ENCODE measurements at places on chromosomes 2 and 18.

GRCh38 chr18:47574966-47575365, 323.5 kb upstream of the SKOR2 start:
- no peak for DNase-seq

DNA sequence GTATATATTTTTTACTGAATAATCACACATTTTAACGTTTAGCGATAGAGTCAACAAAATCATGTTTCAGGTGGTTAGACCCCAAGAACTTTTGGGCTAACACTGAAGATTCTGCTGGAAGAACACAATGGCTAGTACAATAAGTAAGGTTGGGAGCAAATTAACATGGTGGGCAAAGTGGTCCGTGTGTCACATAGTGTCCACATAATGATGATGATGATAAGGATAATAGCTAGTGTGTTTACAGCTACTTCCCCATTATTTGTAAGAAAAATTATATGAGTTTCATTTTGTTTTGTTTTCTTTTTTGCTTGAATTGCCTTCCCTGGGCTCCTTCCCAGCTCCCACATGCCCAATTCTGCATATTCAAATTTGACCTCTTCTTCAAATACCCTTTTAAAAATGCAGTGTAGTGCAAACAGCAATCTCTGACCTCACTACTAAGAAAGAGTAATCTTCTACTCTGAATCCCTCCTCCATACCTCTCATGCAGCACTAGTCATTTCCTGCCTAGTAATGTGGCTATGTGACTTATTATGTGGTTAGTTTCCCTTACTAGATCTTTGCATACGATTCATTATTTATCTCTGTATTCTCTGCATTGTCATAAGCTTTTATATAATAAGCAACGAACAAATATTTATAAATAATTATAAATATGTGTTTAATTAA, 16.9 kb upstream of the VPS54 start:
- DNase-seq = no peak

GRCh38 chr2:128726911-128727310, 408.2 kb upstream of the HS6ST1 start:
- DNase-seq = no peak

GRCh38 chr2:176516051-176516602, 246.9 kb downstream of the MTX2 start:
- no peak for DNase-seq

DNA sequence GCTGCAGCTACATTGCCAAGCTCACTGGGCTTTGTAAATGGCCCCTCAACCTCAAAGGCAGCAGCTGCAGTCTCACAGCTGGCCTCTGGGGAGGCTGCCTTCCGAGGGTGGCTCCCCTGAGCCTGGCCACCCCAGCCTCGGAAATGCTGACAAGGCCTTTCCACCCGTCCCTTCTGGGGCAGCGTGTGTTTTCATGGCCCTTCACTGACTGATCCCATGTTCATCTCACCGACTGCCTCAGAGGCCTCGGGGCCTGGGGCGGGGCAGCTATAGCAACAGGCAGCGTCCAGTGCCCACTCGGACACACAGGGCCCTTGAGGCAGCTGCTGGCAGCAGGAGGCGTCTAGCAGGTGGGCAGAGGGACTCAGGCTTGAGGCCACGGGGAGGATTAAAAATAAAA, 149.7 kb downstream of the GLI2 start:
- DNase-seq = no peak

Measured in HEK293T (cell line).